ENCODE measurements at places on chromosomes 6 and 20.

GRCh38 chr6:79307321-79308036, 73.0 kb upstream of the HMGN3 start:
- DNase-seq = no peak

- no peak for DNase-seq
Measured at GRCh38 chr6:116200619-116201249, 53.1 kb downstream of the TSPYL4 start.

DNA sequence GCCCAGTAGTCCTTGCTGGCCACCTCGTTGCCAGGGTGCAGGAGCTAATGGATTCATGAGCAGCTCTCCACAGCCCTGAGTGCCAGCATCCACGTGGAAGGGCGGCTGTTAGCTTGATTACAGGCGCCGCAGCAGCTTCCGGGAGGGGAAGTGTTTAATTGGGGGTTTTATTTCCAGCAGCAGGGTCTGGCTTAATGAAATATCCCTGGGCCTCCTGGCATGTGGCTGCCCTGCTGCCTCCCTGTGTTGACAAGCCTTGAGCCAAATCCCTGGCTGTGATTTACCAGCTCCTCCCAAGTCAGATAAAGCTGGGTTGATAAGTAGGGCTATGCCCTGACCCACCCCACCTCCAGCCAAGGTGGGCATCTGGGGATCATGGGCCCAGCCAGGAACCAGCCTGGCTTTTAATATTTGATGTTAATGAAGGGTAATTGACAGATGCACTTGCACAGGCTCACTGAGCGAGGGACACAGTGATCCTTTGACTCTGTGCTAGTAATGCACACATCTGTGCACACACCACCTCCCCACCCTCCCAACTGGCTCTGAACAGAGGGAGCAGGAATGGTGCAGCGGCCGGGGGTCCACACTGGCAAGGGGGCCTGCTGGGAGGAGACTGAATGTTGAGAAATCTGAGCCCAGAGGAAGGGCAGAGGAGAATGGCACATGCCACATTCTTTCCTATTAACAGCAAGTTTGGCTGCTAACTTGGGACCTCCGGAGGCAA, 13.6 kb downstream of the GLP1R start:
- no peak for DNase-seq

DNA sequence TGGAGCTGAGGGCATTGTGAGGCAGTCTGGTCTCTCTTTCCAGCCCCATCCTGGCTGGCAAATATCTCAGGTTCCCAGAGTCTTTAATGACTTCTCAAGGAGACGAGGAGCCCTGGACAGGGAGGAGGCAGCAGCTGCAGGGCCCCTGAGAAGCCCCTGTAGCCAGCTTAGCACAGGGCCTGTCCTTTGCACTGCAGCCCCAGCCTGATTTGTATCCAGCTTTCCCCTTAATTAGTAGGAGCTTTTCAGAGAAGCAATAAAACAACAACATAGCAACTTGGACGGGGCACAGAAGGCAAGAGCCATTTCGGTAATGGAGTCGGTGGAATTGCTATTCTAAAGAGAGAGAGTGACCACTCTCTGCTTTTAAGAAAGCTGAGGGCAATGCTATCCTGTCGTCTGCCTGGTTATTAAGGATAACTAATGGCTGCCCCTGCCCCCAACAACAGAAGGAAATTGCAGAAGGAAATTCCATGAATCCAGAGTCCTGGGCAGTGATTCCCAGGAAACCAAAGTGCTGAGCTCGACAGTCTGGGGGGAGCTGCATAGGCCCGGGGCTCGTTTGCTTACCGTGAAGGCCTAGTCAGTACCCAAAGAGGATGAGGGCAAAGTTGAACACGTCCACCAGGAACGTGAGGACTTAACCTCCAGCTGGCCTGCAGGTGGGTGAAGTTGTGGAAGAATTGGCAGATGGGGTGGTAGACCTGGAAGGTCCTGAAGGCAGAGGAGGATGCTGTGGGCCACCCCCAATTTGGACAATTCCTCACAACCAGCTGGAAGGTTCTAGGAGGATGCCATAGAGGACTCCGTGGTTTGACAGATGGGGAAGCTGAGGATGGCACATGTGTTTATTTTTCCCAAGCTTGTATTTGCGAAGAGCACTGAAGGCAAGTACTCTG, 50.3 kb downstream of the NPEPL1 start:
- DNase-seq = no peak

- DNase-seq = no peak
Measured at GRCh38 chr6:5556011-5556410, 294.7 kb downstream of the FARS2 start.

DNA sequence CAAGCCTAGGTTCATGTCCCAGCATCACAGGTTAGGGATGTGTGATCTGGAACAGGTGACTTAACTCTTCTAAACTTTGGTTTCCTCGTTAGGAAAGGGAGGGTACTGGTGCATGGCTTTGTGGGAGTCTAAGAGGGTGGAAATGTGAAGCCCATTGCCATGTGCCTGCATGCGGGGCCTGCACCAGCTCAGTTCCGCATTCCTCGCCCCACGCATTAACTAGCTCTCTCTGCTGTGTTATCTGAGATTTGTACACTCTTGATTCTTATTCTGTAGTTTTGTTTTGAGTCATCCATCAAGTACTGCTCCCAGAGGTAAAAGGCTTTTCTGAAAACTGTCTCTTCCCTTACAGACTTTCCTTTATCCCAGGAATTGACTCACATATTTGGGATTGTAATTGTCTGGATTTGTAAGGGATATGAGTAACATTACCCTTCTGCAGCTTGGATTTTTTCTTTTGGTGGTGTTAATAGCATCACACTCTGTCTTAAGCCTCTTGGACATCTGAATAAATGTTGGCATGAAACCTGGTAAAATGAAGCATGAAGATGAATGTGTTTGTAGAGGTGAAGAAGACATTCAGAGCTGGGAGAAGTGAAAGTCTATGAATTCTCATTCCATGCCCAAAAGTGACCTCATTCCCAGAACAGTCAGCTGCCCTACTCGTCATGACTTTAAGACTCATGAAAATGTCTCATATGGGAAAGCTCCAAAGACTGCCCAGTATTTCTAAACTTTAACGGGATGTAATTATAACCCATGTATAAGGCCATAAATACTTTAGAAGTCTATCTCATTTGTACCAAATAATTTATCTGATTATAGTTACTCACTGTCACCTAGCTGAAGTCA, 357.3 kb downstream of the FOXA2 start:
- DNase-seq = no peak

All from stimulated activated CD8-positive, alpha-beta memory T cell treated with anti-CD3 and anti-CD28 coated beads, Interleukin-7, amount 100 ng/mL, for 24 hours (primary cell).